ENCODE measurements at places on chromosomes 2 and 18.
A peak's percentile ranks its signal among the peaks of the same experiment; 100 is the strongest.

- DNase-seq: no peak
Measured at GRCh38 chr2:181438261-181438660, 18.9 kb upstream of the ITGA4 start.

DNA sequence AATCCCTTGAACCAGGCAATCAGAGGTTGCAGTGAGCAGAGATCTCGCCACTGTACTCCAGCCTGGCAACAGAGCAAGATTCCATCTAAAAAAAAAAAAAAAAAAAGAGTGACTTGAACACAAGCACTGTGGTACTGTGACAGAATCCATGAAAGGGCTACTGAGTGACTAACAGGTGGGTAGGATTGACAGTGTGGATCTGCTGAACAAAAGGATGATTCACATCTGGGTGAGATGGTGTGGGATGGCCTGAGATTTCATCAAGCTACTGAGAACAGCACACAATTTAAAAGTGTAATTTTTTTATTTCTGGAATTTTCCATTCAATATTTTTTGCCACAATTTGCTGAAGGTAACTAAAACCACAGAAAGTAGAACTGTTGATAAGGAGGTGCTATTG is 13.3 kb upstream of the SP3 start:
- DNase-seq: no peak

GRCh38 chr2:109009920-109010610 is 21.0 kb upstream of the EDAR start:
- DNase-seq: no peak

- peak; percentile 18 for DNase-seq
Measured at GRCh38 chr18:51621113-51621863, 423.8 kb upstream of the MEX3C start.

GRCh38 chr2:104952976-104953375 is 84.9 kb upstream of the MRPS9 start:
- DNase-seq: no peak

DNA sequence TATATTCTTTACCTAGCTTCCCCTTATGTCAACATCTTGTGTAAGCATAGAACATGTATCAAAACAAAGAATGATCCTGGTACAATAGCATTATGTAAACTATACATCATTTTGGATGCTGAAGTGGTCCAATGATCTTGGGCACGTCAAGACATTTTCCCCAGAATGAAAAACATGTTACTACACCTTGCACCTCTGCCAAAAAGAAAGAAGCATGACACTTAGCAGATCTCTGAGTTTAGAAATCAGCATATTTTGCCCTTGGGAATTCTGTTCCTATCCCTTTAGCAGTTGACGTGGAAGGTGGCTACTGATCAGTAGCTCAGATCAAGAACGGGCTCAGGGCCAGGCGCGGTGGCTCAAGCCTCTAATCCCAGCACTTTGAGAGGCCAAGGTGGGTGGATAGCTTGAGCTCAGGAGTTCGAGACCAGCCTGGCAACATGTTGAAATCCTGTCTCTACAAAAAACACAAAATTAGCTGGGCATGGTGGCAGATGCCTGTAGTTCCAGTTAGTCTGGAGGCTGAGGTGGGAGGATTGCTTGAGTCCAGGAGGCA is 1.7 kb upstream of the LCLAT1 start:
- DNase-seq: no peak

DNA sequence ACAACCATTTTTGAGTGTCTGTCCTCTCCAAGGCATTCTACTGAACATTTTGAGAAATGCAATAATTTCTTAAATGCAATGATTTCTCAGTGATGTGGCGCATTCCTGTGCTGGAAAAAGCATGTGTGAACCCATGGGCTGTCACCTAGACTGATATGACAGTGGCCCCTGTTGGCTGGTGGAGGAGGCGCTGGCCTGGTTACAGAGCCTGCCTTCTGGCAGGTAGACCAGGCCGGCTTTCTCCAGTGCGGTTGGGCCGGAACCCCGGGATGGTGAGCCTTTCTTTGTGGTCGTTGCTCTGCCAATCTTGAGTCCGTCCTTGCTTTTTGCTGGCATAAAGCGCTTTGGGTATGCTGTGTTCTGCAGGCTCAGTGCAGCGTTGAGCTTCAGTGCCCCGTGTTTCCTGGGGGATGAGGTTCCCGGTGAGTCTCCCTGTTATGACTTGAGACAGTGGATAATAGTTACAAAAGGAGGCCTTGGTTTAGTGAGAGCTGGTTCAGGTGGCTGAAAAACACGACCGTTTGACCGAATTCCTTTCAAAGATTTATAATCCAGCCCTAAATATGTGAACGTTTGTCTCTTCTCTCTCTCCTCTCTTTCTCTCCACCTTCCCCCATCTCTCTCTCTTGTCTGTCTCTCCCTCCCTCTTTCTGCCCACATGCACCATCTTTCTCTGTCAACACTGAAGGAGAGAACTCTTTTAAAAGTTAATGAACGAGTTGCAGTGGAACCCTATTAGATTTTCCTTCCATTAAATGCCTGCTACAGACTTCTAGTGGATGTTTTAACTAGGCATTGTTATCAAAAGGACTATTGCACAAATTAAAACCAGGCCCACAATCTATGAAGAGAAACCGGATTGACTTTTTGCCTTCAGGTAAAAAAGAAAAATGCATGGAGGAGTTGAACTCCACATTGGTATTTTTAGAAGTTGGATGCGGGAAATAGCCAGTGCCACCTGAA is 34.0 kb downstream of the TSHZ1 start:
- no peak for DNase-seq

DNA sequence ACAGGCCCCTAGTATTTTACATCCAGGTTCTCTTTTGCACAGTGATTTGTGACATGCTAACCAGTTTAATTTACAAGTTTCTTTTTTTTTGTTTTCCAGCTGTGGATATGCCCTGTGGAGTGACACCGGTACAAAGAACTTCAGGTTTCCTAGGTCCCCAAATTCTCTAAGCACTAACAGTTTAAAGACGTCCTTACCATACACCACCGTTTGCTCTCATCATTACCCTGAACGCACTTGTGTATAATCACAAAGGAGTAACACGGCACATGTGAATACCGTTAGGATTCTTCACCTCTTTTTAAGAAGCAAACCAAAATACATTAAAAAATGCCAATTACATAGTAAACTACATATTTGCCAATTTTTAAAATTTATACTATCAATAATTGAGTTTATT is 853 bp downstream of the LANCL1 start:
- DNase-seq: no peak

- no peak for DNase-seq
Measured at GRCh38 chr2:138871312-138871711, 91.1 kb upstream of the NXPH2 start.

DNA sequence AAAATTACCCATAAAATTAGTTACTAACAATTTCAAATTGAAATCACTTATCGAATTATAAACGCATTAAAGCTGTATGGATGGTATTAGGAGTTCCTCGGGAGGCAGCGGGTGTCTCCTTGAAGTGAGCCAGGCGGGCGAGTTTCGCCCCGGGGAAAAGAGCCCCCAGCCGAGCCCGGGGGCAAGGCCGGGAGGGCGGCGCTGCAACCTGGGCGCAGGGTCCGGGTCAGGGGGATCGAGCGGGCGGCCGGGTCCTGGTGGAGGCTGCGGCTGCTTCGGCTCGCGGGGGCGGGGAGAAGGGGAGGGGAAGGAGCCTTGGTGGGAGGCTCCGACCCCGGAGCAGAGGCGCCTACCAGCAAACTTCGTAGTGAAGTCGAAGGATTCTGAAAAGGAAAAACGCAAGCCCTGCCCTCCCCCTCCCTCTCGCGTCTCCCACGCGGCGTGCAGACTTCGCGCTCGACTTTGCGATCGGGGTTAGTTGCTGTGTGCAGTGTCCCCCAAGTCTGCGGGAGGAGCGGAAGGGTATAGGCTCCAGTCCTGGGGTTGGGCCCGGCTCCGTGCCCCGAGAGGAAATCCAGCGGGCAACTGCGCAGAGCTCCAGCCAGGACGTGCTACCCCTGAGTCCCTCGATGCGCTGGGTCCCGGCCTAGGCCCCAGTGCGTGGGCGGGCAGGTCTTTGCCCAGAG is 140.8 kb downstream of the MEIS1 start:
- DNase-seq: no peak

DNA sequence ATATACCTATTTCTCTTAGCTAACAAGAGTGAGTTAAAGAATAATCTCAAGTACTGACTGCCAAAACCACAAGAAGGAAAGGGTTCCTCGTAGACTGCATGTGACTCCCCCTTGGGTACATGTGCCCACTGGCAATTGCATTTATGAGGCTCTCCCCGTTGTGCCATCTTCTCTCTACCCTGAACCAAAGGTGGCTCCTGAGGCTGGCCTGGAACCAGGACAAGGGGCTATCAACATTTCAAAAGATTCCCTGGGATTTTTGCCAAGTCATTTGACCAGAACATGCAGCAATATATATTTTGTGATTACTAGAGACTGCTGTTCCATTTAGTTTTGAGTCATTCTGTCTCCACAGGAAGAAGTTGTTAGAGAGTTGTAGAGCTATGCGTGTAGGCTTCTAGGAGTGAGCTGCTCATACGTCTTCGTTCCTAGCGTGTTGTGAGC is 45.8 kb downstream of the LAMA3 start:
- no peak for DNase-seq

GRCh38 chr2:195741191-195741590 is 84.2 kb downstream of the SLC39A10 start:
- DNase-seq: no peak

GRCh38 chr18:52237551-52237950 is 102.4 kb upstream of the DCC start:
- DNase-seq: no peak

DNA sequence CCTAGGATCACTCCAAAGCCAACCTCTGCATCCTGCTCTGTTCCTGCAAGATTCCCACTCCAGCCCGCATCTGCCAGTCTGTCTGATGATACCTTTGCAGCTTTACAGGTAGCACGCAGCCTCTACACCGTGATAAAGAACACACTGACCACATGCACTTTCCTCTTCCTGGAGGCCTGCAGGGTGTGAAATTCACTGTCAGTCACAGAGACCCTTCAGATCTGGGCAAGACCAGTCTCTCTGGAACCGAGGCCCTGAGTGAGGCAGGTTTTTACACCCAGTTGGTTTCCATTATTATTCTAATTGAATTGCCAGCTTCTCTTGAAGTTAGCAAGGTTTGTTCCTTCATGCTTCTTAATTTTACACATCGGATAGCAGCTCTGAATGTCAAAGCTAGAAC is 30.5 kb upstream of the TWIST2 start:
- no peak for DNase-seq

All from NCI-H187 (cell line).